Fibroblast of the aortic adventitia (primary cell): ENCODE measurements at places on chromosomes 12 and 14. TPM values are rescaled to one million over a fixed set of nuclear protein-coding genes. Genes with fewer than 3 reads are reported as not detected.

DNA sequence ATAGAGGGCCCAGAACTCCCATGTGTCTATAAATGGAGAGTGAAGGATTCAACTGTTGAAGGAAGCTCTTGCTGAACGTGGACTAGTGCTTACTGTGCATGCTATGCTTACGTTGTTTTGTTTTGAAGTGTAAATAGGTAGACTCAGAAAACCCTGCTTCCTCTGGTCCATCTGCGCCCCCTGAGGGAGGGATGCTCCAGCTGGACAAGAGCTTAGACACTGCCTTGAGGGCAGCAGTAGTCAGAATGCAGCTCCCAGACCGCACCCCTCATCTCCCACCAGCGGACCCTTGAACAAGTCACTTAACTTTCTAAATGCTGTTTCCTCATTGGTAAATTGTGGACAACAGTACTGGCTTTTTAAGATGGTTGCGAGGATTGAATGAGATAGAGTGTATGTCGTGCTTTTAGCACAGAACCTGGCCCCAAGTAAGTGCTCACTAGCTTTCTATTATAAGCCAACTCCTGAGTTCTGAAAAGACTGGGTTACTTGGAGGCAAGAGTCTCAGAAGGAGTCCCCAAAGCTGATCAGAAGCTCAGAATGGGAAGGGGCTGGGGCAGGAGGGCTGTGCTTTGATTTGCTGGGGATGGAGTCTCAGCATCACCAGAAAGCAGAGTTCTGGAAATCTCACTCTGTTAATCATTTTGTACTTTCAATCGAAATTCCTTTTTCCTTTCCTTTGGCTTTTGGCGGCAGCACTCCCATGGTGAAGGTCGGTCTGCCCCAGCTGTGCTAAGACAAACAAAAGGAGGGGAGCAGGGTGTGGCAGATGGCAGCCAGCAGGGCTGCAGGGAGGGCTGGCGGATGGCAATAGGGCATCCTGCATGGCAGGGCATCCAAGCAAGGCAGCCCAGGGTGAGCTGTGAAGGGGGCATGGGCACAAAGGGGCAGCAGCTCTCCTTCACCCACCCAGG lies 15.6 kb downstream of the AGAP2 start:
- no peak for DNase-seq

DNA sequence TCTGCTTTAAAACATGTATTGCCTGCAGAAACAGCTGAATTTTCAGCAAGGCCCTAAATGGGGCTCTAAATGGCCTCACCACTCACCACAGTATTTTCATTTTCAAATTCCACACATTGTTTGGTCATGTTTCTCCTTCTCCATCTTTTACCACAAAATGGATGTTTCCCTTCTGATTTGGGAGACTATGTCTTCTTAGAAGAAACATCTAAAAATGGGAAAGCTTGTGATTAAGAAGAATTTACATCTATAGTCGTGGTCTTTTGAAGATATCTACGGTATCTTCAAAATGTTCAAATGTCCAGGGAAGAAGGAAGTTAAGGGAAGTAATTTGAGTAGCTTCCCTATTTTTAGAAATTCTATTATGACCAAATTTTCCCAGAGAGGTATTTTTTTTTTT lies 20.7 kb upstream of the TUBA1C start:
- DNase-seq, result peak; percentile 69

GRCh38 chr12:117805865-117806264 lies 162.9 kb downstream of the KSR2 start:
- no peak for DNase-seq

DNA sequence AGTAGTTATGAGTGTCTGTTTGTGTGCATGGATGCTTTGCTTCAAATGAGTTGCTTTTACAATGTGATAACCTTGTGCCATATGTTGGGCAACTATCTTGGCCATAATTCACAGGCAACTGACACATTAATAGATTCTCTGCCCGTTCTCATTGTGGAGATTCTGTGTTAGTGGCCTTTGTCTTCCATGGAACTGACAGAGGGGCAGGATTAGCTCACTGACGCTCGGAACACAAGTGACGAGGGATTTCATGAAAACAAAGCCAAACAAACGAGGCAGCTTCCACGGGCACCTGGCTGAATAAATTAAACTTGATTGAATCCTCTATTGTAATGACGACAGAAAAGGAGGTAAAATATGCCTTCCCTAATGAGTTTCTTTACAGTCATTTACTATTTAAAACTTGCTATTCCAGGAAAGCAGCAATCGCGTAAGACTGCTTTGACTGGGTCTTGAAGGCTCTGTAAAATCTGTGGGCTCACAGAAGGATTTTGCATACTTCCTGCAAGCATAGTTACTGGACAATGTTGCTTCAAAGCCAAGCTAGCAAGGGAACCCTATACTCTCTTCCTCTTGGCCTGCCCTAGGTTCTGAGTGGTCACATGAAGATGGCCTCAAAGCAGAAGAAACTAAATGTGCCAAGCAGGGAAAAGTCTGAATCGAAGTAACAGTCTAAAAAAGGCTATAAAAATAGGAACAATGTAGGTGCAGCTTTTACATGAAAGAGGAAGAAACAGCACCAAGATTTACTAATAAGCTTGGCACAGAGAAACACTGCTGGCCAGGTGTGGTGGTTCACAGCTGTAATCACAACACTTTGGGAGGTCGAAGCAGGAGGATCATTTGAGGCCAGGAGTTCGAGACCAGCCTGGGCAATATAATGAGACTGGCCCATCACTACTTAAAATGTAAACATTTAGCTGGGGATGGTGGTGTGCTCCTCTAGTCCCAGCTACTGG lies 28.1 kb upstream of the SINHCAF start:
- DNase-seq, result no peak

DNA sequence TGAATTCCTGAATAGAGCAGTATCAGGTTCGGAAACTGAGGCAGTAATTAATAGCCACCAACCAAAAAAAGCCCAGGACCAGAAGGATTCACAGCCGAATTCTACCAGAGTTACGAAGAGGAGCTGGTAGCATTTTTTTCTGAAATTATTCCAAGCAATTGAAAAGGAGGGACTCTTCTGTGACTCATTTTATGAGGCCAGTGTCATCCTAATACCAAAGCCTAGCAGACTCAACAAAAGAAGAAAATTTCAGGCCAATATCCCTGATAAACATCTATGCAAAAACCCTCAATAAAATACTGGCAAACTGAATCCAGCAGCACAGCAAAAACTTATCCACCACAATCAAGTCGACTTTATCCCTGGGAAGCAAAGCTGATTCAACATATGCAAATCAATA lies 202.3 kb upstream of the SLC16A7 start:
- DNase-seq, result no peak

CD27 gene
- 0.18 TPM in 1 of 2 replicates, not detected in the other for total RNA-seq

- no peak for DNase-seq
Observed at GRCh38 chr12:1595026-1595561, 713 bp upstream of the FBXL14 start.

EML1 gene
- 80.3 and 163 TPM in 2 replicates for total RNA-seq

IGF1 gene
- total RNA-seq, result 0.63 and 6.1 TPM in 2 replicates

PRR4 gene
- 3.4 and 7.1 TPM in 2 replicates for total RNA-seq

GRCh38 chr12:130498589-130499385 lies 161.1 kb downstream of the PIWIL1 start:
- no peak for DNase-seq

DNA sequence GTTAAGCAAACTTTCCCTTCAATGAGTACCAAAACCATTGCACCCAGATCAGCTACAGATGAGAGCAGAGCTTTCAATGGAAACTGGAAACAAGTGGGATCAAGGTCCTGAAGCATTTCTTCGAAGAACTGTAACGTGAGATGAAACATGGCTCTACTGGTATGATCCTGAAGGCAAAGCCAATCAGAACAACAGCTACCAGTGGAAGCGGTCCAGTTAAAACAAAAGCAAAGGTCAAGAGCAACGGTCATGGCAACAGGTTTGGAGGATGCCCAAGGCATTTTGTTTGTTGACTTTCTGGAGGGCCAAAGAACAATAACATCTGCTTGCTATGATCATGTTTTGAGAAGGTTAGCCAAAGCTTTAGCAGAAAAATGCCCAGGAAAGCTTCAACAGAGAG lies 137.9 kb upstream of the CPSF6 start:
- peak; percentile 49 for DNase-seq

DNA sequence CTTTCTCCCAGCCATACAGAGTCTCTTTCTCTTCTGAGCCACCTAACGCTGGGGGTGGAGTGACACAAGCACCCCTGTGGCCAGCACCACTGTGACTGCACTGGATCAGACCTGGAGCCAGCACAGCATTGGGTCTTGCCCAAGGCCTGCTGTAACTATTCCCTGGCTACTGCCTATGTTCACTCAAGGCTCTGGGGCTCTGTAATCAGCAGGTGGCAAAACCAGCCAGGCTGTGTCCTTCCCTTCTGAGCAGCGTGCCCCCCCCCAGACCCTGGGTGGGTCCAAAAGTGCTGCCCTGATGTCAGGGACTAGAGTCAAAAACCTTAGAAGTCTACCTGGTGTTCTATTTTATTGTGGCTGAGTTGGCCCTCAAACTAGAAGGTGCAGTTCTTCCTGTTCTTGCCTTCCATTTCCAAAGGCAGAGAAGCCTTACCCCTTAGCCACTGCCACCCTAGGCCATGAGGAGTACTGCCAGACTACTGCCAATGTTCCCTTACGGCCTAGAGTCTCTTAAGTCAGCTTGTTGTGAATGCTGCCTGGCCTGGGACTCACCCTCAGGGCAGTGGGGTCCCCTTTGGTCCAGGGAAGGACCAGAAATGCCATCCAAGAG lies 49.9 kb downstream of the PELI2 start:
- no peak for DNase-seq

- no peak for DNase-seq
Observed at GRCh38 chr14:70254476-70254961, 65.8 kb upstream of the SLC8A3 start.

SMIM41 gene
- total RNA-seq, result 0.27 and 0.98 TPM in 2 replicates

GALNT6 gene
- total RNA-seq, result 0.74 and 22.1 TPM in 2 replicates
